ENCODE measurements at places on chromosomes 16 and 17.

GRCh38 chr16:80931801-80932707 lies 74.6 kb downstream of the CMC2 start:
- DNase-seq, result peak; percentile 66

DNA sequence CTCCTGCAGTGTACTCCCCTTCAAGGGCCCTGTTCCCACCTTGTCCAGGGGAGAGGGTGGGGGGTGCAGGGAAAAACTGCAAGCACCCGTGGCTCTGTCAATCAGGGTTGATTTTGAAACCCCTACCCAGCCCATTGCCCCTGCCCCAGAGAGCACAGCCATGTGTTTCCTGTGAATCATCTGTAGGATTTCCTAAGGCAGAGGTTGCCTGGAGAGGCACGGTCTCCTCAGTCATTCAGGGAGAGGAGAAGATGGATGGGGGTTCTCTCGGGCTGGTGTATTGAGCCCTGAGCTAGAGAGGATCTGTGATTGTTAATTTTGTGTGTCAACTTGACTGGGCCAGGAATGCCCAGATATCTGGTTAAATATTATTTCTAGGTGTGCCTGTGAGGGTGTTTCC lies 3.5 kb upstream of the AGRP start:
- DNase-seq, result no peak

DNA sequence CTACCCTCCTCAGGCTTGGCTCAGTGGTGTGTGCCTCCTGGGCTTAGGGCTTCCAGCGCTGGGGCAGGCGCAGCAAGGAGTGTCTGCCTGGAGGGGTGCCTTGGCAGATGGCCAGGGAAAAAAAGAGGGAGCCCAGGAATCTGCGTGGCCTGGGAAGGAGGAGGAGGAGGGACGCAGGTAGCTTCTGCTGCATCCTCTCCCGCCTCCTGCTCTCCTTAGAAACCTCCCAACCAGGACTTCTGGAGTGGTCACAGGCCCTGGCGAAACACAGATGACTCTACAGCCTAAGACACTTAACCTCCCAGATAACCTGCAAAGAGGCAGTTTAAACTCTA lies 7.3 kb upstream of the BCAR1 start:
- no peak for DNase-seq

DNA sequence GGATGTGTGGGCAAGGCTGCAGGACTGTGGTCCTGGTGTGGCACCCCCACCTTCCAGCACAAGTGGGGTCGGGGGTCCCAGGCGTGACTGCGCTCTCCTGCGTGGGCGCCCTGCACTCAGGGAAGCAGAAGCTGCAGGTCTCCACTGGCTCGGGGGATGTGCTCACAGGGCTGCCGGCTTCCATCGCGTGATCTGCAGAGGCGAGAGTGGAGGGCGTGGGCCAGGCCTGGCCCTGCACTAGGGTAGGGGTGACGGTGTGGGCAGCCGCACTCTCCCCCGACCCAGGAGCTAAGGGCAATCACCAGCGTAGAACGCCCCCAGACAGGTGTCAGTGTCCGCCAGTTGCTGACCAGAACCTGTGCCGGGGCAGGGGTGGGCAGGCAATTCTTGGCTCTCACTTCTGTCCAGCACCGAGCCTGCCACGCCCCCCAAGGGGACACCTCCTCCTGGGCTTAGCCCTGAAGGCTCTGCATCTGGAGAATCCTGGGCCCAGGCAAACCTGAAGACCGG lies 32.3 kb downstream of the TNFRSF13B start:
- DNase-seq, result no peak

DNA sequence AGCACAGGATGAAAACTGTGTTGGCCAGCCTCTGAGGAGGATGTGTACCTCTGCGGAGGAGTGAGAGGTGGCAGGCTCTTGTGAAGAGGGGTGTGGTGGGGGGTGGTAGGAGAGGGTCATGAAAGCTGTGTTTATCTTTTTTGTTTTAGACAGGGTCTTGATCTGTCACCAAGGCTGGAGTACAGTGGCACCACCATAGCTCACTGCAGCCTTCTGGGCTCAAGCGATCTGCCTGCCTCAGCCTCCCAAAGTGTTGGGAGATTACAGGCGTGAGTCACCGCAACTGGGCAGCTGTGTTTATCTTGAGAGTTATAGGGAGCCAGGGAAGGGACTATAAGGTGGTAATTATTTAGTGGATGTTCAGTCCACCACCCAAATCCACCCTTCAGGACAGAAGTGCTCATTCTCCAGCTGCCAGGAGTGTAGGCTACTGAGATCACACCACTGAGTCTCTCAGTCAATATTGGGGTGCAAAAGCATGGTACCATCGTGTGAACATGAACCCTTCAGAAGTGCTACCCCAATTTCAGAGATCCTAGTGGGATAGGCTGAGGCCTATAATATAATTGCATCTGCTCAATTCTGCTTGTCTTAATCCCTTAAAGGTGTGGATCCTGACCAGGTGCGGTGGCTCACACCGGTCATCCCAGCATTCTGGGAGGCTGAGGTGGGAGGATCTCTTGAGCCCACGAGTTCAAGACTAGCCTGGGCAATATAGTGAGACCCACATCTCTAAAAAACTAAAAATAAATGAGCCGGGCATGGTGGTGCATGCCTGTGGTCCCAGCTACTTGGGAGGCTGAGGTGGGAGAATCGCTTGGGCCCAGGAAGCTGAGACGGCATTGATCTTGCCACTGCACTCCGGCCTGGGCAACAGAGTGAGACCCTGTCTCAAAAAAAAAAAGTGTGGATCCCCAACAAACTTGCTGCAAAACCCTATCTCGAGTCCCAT lies 788 bp upstream of the EXOC3L1 start:
- peak; percentile 45 for DNase-seq

- DNase-seq, result peak; percentile 80
Observed at GRCh38 chr16:67666559-67667452, at the start of the genes C16orf86 and ENKD1. Gene C16orf86 (plus strand): TSS chr16:67666814. CDS start chr16:67666971, 157 bp downstream. Gene ENKD1 (minus strand): TSS chr16:67666750. CDS start chr16:67666442, 308 bp downstream.

DNA sequence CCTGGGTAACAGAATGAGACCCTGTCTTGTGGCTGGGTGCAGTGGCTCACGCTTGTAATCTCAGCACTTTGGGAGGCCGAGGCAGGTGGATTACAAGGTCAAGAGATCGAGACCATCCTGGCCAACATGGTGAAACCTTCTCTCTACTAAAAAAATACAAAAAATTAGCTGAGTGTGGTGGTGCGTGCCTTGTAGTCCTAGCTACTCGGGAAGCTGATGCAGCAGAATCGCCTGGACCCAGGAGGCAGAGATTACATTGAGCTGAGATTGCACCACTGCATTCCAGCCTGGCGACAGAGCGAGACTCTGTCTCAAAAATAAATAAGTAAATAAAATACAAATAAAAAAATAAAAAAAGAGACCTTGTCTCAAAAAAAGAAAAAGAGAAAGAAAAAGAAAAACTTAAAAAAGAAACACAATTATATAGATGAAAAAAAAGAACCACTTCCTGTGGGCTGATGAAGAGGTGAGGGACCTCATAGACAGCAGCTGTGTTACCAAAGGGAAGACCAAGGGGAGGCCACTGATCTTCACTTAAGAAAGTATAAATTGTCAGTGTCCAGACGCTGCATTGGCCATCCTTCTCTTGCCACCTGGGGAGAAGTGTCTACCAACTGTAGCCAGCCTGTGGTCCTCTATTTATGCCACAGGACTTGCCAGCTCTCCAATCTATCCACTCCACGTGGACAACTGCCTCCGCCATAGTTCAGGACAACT lies 24.4 kb upstream of the SMG1 start:
- DNase-seq, result no peak

- no peak for DNase-seq
Observed at GRCh38 chr16:84817613-84818012, 2.2 kb upstream of the CRISPLD2 start.

DNA sequence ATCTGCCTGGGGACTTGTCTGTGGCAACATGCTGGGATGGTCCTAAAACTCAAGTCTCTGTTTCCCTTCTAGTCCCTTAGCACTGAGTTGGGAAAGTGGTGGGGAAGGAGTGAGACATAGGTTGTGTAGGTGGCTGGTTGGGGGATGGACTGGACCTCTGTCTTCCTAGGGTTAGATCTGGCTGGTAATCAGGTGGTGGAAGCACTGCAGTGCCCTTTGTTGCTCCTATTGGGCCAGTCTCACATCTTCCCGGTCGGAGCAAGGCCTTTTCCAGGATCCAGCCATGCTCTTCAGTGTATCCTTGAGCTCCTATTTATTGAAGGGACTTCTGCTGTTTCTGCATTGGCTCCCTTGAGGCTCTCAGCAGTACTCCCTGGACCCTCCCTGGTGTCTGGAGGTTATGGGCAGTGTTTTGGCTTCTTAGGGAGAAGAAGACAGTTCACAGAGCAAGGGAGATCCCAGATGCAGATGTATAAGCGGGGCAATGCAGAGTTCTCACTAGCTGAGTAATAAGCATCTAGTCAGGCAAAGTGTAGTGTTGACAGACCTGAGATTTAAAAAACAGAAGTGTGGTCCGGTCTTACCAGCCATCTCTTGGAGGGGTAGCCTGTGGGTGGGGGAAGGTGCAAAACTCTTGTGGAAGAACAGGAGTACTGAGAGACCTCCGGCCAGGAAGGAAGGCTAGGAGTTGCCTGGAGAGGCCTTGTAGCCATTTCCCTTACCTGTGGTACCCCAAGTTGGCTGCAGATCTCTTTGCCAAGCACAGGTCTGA lies 1.3 kb upstream of the NUTF2 start:
- DNase-seq, result no peak

- no peak for DNase-seq
Observed at GRCh38 chr17:57920916-57921703, 34.1 kb downstream of the CUEDC1 start.

DNA sequence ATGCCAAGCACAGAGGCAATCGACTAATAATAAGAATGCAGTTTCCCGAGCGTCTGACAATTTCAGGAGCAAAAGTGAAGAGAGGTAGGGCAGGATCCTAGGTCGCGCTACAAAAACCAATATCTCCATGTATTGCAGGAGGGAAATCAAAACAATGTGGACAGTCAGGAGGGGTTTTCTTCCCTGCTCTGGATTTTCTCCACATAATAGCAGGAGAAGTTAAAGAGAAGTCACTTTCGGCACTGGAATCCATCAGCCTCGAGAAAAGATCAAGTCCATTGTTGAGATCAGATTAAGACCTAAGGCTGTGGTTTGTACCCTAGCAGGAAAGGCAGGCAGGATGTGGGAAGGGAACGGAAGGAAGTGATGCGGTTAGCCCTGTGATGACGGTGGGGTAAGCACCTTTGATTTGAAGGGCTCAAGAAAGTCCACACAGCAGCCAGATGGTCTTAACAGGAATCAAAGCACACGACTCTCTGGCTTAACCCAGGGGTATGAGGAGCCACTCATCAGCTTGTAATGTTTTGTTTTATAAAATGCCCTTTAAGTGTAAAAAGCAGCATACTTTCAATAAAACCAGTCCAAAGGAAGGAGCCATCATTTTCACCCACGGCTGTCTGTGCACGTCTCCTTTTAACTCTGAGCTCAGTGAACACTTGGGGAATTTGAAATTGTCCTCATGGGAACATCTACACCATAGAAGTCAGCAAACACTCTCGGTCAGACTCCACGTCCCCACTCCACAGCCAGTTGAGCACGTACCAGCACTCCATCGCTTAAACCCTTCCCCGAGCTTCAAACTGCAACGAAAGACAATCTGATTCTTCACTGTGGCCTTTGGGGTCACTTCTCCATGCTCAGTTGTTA lies 15.8 kb upstream of the AKTIP start:
- DNase-seq, result peak; percentile 59

DNA sequence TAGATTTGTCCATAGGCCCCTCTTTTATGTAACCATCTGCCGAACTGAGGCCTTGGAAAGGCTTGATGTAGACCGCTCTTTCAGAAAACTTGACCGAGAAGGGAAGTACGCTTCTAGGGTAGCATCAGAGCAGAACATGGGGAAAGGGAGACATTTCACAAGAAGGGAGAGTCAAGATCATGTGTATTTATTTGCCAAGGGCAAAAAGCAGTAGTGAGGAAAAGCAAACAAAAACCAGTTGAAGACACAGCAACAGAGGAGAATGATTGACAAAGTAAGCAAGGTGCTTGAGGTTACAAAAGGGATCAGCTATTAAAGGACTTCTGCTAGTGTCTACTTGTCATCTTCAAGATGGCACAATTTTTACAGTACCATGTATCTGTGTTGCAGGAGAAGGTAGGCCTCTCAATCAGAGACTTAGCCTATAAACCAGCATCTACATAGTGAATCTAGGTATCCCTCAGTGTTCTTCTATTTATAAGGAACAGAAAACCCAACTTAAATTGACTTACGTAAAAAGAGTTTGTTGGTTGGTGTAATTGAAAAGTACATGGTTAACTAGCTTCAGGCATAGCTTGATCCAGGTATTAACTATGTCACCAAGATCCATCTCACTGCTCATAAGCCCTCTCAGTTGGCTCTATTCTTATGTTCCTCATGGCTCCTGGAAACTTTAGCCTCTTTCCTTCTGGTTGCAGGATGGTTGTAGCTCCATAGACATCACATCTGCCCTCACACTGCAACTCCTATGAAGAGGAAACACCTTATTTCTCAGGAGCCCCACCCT lies 288.4 kb downstream of the IRX3 start:
- no peak for DNase-seq
